ENCODE measurements at places on chromosomes 7 and 10.

- DNase-seq: no peak
These were observed 190 bp downstream of the TCERG1L start for GRCh38 chr10:131311402-131311660.

- peak; percentile 86 for DNase-seq
These were observed 356 bp upstream of the NDUFB2 start for GRCh38 chr7:140696024-140696679.

DNA sequence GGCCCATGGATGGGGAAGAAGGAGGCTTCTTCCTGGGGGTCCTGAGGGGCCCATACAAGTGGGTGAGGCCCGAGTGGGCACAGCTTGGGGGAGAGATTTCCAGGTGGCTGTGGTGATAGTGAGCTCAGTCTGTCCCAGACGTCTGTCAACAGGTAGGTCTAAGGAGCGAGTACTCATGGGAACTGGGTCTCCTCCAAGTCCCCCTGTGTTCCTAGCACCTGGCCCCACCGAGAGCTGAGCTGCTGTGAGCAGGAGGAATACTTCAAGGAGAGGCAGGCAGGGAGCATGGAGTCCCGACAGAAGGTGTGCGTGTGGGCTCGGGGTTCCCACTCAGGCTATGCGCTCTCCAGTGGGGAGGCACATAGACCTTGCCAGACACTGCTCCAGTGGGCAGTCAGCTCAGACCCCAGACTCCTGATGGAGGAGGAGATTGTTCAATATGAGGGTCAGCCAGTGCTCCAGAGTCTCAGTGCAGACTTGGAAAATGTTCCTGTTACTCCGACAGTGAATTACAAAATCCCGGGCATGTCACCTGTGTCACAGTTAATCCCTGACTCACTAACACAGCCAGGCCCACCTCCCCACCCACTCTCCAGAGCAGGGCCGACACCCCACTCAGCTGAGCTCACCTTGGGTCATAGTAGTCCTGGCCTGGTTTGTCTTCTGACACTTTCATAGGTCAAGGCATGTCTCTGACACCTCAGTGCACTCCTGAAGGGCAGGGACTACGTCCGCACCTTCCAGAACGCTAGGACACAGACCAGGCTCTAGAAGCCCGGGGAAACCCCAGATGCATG lies 28.2 kb upstream of the C10orf53 start:
- DNase-seq: no peak

DNA sequence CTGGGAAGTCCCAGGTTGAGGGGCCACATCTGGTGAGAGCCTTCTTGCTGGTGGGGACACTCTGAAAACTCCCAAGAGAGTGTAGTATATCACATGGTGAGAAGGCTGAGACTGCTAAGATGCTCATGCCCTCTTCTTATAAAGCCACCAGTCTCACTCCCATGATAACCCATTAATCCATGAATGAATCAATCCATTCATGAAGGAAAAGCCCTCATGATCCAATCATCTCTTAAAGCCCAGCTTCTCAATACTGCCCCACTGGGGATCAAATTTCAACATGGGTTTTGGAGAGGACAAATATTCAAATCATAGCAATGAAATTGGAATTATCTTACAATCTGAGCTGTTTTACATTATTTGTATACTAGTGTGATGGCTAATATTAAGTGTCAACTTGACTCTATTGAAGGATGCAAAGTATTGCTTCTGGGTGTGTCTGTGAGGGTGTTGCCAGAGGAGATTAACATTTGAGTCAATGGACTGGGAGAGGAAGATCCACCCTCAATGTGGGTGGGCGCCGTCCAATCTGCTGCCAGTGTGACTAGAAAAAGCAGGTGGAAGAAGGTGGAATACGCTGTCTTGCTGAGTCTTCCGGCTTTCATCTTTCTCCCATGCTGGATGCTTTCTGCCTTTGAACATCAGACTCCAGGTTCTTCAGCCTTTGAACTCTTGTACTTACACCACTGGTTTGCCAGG lies 14.3 kb upstream of the UBE2D1 start:
- DNase-seq: no peak

- no peak for DNase-seq
These were observed 95.5 kb upstream of the GTF2I start for GRCh38 chr7:74561898-74562613.

- no peak for DNase-seq
These were observed 16.3 kb downstream of the CYP2W1 start for GRCh38 chr7:999149-999879.

GRCh38 chr10:11184093-11184492 lies 166.4 kb downstream of the CELF2 start:
- no peak for DNase-seq

DNA sequence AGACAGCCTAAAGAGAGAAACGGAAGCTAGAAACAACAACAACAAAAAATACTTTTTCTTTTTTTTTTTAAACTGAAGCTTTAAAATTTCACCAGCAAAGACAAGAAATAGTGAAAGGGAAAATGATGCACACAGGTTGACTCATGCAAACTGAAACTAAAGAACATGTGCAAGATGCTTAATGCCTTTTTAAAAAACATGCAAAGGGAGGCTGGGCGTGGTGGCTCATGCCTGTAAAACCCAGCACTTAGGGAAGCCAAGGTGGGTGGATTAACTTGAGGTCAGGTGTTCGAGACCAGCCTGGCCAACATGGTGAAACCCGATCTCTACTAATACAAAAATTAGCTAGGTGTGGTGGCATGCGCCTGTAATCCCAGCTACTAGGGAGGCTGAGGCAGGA lies 15.1 kb upstream of the CUBN start:
- DNase-seq: no peak

DNA sequence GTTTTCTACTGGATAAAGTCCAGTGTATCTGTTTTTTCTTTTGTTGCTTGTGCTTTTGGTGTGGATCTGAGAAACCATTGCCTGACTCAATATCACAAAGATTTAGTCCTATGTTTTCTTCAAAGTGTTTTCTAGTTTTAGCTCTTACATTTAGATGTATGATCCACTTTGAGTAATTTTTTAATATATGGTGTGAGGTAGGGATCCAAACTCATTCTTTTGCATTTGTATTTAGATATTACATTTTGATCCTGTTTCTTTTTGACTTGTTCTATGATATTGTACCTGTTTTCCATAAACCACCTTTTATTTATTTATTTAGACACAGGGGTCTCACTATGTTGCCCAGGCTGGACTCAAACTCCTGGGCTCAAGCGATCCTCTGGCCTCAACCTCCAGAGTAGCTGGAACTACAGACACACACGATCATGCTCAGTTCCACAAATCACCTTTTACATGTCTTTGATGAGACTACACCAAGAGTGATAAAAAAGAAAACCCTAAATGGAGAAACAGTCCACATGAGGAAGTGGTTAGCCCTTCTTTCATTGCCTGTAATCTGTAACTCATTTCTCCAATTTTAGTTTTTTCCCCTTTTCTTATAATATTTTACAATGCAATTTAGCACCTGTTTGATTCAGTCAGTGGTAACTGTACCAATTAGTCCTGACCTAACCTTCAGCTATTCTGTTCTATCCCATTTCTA lies 86.0 kb downstream of the SLC37A3 start:
- DNase-seq: no peak
